ENCODE measurements at places on chromosomes 1 and 21.
A peak's percentile ranks its signal among the peaks of the same experiment; 100 is the strongest.

- DNase-seq, result no peak
Measured at GRCh38 chr1:3707298-3707938, 44.8 kb upstream of the CCDC27 start.

DNA sequence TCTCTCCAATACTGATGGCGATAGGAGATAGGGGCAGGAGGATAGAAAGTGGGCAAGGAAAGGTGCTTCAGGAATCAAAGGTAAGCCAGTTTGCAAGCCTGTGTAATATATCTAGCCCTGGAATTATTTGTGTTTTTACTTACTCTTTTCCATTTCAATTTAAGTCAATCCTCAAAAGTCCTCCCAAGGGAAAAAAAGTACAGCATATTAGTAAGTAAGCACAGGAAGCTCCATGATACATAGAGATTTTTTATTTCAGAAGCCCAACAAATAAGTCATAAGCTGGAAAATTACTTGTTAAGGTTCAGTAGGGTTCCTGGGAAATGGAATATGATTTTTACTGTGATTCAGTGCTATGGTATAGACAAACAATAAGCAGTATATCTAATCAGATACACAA lies 337.7 kb upstream of the DUSP10 start:
- no peak for DNase-seq

DNA sequence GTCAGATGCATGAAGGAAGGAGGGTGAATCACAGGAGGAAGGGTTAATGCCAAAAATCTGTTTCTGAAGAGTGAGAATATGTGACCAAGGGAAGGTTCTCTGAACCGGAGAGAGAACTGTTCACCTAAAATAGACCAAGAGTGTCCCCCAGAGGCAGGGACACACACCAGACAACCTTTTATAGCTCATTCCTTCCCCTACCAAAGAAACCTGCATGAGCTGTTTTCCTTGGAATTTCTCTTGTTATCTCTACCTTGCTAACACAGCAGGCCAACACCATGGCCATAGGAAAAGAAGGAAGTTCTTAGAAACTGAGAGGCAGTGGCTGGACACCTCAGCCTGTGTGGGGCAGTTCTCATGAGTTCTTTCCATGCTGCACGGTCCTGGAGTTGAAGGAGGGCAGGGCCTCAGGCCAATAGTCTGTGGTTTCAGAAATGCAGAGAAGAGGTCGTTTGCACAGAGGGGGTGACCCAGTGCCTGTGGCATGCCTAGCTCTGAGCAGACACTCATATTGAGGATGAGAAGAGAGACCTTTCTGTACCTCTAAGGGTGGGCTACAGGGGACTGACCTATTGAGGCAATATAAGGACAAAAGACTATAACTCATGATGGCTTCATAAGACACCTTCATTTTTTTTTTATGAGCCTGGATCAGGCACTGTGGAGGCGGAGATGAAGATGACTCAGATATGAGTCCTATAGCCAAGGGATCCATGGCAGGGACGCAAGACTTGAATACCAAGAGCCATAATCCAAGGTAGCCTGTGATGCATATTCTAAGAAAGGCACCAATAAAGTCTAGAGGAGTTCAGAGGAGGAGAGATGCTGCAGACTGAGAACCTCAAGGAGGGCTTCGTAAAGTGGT lies 39.4 kb downstream of the IGFN1 start:
- peak; percentile 59 for DNase-seq

GRCh38 chr21:41418393-41418792 lies 7.6 kb upstream of the MX1 start:
- DNase-seq, result no peak

- peak; percentile 39 for DNase-seq
Measured at GRCh38 chr1:110084227-110085078, 14.0 kb upstream of the ALX3 start.

GRCh38 chr1:200131551-200132125 lies 104.1 kb downstream of the NR5A2 start:
- peak; percentile 30 for DNase-seq

- peak; percentile 67 for DNase-seq
Measured at GRCh38 chr1:88998716-88999115, 6.3 kb upstream of the KYAT3 start.

DNA sequence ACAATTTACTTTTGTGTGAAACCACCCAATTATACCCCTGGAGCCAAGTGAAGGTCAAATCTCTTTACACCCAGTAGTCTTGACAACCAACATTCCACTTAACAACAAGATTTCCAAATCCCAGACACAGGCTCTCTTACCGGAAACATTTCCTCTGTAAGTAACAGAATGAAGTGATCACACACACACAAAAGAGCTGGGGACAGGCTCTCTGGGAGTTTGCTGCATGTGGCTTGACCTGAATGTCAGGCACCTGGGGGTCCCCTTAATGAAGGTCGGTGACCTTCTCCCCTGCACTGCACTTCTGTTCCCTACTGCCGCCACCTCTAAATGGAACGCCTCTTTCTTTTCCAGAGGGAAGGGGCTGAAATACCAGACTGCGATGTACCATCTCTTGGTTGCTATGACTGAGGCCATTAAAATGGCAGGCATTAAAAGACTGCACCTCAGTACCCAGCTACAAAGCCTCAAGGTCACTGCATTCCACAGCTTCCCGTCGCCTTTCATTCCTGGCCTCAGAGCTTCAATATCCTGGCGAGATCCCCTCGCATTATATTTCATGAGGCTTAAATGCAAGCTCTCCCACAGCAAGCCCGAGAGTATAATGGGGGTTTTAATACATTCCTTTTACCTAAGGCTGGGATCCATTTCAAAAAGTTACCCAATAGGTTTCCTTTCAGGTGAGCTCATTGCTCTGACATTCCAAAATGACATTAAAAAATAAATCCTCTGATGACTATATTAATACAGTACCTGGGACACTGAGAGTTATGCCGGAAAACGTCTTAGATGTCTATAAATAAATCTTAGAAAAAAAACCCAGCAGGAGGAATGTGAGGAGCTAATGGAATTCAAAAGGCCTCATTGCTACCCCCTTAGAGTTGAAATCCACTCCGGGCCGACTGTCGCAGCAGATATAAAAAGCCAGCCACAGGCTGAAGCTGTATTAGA lies 90.9 kb upstream of the DIRAS3 start:
- DNase-seq, result no peak

Data from HFFc6 (cell line).